HAP-1 (cell line): ENCODE measurements at places on chromosomes 3 and 15.

DNA sequence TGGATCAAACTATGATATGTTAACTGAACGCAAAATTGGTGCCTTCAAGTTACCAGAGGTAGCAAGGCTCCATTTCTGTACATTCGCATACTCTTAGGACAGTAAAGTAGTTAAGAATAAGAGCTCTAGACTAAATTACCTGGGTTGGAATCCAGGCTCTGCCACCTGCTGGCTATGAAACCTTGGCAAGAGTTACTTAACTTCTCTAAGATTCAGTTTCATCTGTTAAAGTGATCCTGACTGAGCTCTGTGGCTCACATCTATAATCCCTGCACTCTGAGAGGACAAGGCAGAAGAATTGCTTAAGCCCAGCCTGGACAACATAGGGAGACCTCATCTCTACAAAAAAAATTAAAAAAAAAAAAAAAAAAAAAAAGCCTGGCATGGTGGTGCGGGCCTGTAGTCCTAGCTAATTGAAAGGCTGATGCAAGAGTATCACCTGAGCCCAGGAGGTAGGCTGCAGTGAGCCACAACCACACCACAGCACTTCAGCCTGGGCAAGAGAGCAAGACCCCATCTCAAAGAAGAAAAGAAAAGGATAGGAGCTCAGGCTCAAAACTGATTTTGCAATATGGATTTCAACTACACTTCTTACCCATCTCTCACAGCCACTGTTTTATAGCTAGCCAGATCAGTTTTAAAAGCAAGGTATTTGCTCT, 21.3 kb downstream of the GSK3B start:
- no peak for DNase-seq

DNA sequence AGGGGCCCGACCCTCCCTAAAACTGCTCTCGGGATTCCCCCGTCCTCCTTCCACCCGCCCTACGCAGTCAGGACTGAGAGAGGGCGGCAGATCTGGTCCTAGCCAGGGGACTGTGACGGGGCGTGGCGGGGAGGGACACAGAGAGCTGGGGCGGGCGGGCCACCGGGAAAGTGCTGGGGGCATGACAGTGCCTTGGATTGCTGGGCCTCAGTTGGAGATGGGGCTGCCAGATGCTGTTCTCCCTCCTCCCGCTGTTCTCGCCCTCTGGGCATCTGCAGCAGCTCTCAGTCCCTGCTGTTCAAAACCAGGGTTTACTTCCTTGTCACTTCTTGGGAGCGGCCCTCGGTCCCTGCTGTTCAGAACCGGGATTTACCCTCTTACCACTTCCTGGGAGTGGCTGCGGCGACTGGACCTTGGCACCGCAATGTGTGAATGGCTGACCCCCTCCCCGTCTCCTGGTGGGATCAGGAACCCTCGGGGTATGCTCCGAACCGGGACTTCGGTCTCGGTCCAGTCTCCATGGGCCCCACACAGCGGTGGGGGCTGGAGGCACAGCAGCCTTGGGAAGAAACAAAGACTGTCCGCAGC, 1.8 kb upstream of the RPP25 start:
- peak; percentile 51 for DNase-seq

- no peak for DNase-seq
Observed at GRCh38 chr3:157830556-157831236, 275.5 kb downstream of the SHOX2 start.

DNA sequence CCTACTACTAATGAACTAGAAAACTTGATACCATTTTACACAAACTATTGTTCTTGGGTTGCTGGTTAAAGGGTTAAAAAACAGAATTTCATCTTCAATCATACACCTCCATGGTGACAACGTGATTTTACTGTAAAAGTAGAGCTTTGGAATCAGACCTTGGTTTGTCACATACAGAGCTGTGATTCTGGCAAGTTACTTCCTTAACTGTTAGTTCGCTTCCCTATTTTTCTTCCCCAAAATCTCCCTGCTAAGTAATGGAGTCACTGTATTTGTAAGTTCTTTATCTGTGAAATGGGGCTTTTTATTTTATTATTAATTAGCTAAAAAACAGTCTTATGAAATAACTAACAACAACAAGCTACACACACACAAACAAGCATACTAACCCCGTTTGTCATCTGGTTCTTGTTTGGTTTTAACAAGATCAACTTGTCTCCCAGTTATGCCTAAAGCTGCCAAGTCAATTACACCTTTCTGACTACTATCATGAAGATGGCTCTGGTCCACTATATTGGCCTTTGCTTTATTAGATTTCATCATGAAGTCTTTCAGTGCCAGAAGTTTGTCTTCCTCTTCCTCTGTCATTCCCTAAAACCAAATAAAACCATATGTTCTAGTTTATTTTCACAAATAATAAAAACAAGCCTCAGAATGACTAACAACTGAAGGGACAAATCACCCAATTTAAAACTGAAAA, 38.6 kb downstream of the PIK3R4 start:
- no peak for DNase-seq

DNA sequence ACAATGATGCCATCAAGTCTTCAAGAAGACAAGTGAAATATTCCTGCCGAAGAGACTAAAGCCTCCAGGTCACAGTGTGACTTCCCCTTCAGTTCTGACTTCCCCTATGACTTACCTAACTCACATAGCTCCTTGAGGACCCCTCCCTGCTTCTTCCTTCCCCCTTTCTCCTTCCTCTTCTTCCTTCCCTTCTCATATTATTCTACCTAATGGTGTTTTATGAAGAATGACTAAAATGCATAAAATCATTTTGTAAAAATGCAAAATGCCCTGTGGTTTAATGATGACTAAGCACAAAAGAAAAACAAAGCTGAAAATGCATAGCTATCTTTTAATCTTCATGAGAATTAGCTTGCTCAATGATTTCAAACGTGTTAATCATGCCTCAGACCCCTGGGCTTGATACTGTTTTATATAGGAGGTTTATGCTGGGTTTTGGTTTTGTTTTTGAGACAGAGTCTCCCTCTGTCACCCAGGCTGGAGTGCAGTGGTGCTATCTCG, 26.1 kb upstream of the TM4SF4 start:
- DNase-seq, result no peak

GRCh38 chr15:84883916-84884781, at the start of gene SLC28A1:
Gene SLC28A1 (plus strand): TSS chr15:84884662. CDS start chr15:84887761, 3,099 bp downstream.
- no peak for DNase-seq

DNA sequence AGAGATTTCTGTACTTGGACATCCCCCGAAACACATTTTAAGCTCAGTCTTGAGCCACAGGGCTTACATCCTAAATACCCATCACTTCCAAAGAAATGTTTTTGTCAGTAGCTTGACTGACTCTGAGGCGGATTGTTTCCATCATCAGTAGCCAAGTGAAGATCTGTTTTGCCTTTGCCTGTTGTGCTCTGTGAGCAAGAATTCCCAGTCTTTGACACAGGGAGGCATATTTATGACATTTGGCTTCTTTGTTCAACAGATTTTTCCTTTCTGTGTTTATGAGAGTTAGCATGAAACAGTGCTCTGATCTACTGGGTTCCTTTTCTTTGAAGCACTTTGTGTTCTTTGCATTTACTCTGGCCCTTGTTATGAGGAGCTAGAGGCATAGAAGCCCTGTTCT, 132.1 kb upstream of the CDIN1 start:
- no peak for DNase-seq

DNA sequence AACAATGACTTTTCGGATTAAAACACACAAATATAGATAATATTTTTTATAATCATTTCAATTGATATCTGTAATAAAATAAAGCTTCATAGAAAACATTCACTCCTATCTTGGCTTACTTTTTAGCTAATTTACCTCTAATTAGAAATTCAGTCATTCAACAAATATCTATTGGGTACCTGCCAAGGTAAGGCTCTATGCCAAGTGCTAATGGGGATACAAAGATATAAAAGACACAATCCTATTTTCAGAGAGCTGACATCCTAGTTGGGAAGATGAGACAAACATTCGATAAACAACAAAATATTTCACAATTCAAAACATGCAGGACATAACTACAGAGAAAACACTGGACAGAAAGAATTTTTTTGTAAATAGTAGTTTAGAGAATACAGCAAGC, 63.3 kb downstream of the ULK4 start:
- DNase-seq, result no peak

GRCh38 chr3:97958796-97959195, 13.4 kb downstream of the RIOX2 start:
- DNase-seq, result no peak

DNA sequence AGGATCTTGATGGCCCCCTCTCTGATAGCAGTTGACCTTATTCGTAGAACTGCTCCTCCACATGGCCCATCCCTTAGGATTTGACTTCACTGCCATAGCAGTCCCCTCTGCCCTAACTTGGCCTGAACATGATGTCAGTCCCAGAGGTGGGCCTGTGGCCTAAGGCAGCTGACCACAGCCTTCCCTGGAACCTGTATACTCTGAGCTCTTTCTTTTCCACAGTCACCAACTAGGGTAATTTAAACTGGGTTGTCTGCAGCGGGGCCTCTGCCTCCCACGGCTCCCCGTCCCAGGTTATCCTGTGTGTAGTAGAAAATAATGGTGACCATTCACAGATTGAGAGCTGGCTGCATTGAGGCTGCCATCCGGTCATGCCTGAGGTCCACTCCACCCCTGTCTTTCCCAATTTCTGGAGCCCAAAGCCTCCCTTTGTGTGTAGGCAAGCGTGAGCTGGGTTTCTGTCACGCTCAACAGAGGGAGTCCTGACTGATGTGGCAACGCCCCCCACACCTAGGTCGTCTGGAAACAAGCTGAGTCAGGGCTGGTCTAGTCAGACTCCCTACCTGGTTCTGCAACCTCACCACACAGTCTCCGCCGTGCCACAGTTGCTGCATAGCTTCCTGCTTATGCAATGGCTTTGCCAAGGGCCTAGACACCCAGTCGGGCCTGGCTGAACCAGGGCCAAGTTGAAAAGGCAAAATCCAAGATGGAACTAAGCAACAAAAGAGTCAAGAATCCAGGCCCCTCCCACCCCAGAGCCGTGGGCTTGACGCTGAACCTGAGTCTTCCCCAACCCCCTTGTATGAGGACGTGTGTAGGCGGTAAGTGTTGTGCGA, 284.5 kb downstream of the XXYLT1 start:
- DNase-seq, result no peak

- no peak for DNase-seq
Observed at GRCh38 chr3:118637846-118638245, 396.8 kb downstream of the IGSF11 start.

- DNase-seq, result no peak
Observed at GRCh38 chr3:105843994-105844393, 24.8 kb downstream of the CBLB start.
